RCC 7860 (cell line): ENCODE measurements at places on chromosomes 12 and 14.

DNA sequence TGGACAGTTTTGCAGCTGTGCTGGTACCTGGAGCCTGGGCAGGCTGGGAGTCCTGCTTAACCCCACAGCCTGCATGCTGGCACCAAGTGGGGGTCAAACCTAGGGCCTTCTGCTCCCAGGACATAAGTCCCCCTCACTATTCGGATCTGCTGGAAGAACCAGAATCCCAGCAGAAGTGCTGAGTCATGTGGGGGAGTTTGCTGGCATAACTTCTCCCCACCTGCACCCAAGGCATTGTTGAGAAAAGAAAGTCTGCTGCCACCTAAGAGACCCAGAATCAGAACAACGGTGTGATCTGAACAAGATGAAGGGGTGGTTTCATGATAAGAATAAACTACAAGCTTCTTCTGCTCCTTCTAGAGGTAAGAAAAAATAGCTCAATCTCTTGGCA lies 102.7 kb downstream of the RBM19 start:
- DNase-seq: no peak

DNA sequence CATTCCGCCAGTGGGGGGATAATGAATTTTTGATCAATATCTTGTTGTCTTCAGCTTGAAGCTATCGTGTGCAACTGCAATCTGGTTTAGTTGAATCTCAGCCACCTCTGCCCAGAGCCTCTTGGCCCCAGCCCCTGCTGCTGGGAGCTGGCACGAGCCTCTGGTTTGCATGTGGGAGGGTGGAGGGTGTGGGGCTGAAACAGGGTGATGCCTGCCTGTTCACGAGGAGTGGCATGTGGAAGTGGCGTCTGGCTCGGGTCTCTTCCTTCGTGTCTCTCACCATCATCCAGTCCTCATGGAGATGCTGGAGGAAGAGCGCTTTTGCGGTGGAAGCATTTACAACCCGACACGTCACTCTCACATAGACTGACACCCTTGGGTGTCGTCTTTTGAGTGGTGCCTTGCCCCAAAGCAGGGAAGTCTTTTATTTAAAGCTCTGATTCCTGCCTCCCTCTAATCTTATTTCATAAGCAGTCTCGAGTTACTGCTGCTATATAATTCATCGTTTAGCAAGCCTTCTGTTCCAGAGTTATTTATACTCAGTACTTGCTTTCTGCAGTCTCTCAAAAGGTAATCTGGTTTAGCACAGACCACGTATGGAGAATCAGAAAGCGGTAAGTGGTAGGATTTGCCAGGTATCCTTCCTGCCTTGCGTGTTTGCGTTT lies 64.5 kb downstream of the AACS start:
- DNase-seq: no peak

DNA sequence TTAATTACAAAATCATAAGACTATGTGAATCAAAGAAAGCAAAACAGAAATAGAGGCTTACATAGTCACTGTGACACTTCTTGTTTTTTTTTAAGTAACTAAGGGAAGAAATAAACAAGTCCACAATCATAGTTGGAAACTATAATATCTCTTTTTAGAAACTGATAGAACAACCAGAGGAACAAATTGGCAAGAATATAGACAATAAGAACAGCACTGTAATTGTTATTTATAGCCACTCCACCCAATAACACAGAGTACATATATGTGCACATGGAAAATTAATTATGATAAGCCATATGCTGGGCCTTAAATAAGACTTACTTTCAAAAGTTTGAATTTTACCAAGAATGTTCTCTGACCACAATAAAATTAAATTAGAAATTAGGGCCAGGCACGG lies 101.1 kb downstream of the PLEKHG7 start:
- DNase-seq: no peak

GRCh38 chr12:16588812-16589211 lies 17.1 kb downstream of the LMO3 start:
- DNase-seq: no peak
